Panc1 (cell line): ENCODE measurements at places on chromosomes 16 and 17.

GRCh38 chr17:65900216-65900615, 291.7 kb downstream of the CEP112 start:
- DNase-seq, result no peak

- DNase-seq, result no peak
Measured at GRCh38 chr16:29029168-29029994, 44.5 kb downstream of the LAT start.

DNA sequence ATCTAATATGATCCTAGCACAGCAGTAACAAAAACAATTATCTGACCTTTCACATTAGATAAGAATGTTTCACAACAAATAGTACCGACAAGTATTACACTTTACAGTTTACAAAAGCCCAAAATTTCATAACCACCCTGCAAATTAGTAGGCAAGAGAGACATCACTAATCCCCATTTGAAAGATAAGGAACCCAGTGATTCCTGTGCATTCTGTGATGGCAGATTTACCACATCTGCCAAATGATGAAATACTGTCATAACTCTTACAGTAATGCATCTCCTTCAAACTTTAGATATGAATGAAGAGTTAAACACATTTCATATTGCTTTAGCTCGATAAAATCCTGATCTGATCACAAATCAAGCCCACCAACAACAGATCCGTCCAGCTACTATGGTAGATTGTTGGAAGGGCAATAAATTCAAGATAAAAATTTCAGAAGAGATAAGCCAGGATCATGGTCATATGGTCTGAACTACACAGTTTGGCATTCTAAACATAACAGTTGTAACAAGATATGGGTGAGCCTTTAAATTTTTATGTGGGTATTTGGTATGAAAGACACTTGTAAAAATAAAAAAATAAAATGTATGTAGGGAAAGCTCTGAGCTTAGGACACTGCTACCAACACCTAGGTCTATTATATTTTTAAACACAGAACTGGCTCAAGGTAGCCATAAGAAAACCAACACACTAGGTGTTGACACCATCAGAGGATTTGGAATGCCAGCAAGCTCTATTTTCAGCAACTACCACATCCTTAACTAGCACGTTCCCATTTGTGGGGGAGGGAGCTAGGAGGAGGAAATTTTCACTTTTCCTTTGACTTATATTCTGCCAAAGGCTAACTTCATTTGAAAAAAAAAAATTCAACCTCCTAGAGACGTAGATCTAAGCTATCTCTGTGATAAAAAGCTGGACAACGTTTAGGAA, 9.3 kb downstream of the YWHAE start:
- no peak for DNase-seq

DNA sequence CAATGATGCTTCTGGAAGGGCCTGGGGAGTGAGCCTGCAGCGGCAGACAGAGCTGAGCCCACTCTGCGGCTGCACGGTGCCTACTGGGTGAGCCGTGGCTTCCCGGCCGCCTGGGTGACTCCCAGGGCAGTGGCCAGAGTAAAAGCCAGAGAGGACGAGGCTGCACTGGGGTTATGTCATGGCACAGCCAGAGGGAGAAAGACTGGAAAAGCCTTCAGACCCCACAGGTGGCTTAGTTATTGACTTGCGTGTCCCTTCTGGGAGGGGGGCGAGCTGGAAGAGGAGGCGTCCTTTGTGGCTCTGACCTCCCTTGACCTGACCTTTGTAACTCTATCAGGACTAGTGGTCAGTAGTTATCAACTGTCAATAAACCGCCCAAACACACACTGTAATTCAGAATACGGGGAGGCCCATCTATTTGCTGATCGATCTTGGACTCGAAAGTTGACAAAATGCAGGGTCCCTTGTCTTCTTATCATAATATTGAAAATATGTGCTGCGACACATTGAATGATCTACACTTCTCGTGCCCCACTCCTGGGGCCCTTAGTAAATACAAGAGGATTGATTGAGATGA, 385.9 kb upstream of the ZFHX3 start:
- DNase-seq, result no peak

GRCh38 chr16:578870-579405, 9.2 kb downstream of the PIGQ start:
- DNase-seq, result peak; percentile 30

GRCh38 chr16:77794586-77794985, 6.2 kb downstream of the VAT1L start:
- DNase-seq, result no peak

- DNase-seq, result no peak
Measured at GRCh38 chr17:46009681-46010596, 10.9 kb downstream of the STH start.

- DNase-seq, result no peak
Measured at GRCh38 chr17:16911141-16911937, 60.6 kb downstream of the TNFRSF13B start.

- DNase-seq, result no peak
Measured at GRCh38 chr16:87828071-87828906, 41.0 kb downstream of the SLC7A5 start.

GRCh38 chr17:79733692-79734070, 2.9 kb downstream of the ENPP7 start:
- DNase-seq, result no peak

DNA sequence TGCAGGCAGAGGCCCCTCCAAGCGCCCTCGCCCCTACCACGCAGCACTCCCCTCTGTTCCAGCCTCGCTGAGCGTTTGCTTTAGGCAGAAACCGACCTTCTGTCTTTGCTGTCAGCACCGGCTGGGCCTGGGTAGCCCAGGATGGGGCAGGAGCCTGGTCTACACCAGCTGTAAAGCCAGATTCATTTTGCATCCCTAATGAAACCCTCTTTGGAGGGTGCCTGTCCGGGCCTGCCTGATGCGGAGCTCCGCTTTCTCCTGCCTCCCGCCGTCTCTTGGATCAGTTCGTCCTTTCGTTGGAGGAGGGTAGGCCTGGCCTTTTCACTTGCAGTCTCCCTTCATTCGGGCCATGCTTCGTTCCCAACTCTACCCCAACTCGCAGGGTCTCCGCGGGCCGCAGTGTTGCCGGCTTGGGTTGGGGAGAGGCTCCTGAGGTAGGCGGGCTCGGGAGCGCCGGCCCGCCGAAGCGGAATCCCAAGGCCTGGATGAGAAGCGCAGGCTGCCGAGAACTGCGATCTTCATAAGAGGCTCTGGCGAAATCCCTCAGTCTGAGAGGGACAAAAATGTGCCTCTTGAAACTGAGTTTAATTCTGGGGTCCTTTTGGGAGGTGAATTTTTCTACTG, 4.8 kb upstream of the HOXB8 start:
- no peak for DNase-seq

- DNase-seq, result no peak
Measured at GRCh38 chr17:688100-688989, 26.3 kb downstream of the VPS53 start.

- DNase-seq, result no peak
Measured at GRCh38 chr16:78584213-78584860, 484.9 kb downstream of the WWOX start.

- DNase-seq, result no peak
Measured at GRCh38 chr17:48621410-48622392, 4.5 kb downstream of the HOXB9 start.

GRCh38 chr17:48587276-48588073, 2.6 kb downstream of the HOXB3 start:
- no peak for DNase-seq

DNA sequence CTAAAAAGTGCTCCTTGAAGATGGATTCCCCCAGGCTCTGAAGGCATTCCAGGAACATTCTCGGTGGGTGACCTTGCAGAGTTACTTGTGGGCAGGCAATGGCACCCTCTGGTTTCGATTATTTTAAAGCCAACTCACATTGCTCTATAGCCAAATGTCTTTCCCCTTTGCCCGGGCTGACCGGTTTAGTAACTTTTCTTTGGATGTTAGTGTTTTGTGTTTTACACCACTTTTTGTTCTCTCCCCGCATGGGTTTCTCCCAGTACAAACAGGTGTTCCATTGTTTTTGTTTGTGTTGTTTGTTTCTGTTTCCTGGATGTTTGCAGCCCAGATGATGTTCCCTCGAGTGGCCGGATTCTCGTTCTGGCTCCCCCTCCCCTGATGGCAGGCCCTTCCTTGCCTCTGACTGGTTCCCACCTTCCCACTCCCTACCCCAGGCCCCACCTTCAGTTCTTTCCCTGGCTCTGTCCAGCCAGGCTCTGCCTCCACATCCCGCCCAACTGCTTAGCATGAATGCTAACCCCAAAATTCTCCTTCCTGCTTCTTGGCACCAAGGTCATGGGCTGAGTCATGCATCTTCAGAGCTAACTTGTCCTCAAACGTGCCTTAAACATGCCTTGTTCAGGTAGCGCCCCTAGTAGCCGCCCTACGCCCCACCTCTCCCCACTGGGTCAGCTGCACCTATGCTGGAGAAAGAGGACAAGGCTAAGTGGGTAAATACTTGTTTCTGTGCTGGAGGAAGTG, 40.6 kb downstream of the ELAC2 start:
- DNase-seq, result no peak

DNA sequence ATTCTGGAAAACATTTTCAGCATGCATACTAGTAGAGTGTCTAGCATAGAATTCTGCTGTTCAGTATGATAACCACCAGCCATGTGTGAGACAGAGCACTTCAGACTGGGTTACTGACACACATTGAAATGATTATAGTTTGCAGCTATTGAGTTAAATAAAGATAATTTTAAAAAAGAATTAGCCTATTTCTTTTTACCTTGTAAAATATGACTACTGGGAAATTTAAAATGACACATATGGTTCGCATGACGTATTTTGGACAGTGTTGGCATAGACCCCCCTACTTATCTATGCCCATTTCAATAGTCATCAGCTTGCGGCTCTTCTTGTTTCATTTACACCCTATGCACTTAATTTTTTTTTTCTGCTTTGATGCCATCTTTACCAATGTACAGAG, 4.7 kb upstream of the SDK2 start:
- DNase-seq, result no peak

GRCh38 chr17:82963104-82963950, 116.1 kb upstream of the METRNL start:
- DNase-seq, result no peak

DNA sequence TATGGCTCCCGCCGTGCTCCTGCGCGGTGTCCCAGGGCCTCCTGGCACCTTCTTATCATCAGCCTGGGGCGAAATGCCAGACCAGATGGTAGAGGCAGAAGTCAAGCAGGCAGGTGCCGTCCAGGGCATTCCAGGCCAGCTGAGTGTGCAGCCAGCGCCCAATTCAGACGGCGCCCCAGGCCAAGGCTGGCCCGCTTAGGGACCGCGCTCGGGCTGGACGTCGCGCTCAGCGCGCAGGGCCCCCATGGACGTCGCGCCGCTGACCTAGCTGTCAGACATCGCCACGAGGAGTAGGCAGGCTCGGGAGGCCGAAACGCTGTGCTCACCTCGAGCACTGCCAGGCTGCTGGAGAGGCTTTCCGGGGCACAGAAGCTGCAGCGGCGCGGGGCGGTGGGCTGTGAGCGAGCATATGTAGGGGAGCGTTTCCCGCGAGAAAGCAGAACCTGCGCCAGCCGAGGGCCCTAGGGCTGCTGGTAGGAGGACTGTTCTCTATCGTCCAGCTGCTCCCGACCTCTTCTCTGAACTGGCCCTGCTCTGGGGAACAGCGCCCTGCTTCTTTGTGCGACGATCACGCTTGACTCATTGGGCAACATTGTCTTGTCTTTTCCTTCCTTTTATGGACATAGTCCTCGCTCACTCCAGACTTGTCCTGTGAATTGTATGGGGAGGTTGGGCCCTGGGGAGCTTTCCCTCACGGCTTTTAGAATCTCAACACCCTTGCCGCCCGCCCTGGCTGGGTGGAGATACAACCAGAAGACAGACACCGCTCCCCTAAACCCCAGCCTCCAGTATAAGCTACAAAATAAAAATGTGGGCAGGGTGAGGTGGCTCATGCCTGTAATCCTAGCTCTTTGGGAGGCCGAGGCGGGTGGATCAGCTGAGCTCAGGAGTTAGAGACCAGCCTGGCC, 8.4 kb upstream of the CA4 start:
- no peak for DNase-seq

GRCh38 chr17:48392857-48393256, 37.2 kb downstream of the SKAP1 start:
- DNase-seq, result no peak

- no peak for DNase-seq
Measured at GRCh38 chr16:1982013-1982433, 754 bp upstream of the NOXO1 start.

DNA sequence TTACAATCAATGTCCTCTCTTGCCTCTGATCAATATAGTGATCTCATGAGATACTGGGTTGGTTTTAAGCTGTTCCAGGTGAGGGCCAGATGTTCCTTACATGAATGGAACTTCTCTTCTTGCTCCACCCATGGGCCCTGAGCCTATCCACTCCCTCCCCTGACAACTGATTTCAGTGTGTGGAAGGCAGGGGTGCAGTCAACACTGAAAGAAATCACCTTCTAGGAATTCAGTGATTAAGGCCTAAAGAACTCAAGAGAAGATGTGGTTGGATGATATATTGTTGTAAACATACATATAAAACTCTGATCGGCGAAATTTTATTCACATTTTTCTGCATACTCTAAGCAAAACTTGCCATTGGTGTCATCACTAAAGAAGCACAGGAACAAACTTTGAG, 6.7 kb upstream of the GOSR2 start:
- no peak for DNase-seq

DNA sequence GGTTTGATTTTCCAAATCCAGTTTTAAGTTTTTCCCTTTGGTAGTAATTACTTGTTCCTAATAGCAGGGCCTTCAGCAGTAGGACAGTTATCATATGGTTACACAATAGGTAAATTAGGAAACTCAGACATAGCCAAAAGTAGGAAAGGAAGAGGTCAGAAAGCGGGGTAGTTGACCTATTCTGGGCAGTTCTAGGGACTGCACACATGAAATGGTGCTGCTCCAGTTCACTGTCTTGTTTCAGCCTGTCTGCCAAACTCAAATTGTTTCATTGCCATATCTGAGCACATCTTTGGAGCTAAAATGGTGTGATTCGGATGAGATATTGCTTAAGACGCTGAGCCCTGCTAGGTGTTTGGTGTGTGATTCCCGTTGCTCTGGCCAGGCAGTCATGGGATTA, 56.7 kb downstream of the TANGO6 start:
- DNase-seq, result no peak

- no peak for DNase-seq
Measured at GRCh38 chr17:74288785-74289184, 14.8 kb downstream of the DNAI2 start.

DNA sequence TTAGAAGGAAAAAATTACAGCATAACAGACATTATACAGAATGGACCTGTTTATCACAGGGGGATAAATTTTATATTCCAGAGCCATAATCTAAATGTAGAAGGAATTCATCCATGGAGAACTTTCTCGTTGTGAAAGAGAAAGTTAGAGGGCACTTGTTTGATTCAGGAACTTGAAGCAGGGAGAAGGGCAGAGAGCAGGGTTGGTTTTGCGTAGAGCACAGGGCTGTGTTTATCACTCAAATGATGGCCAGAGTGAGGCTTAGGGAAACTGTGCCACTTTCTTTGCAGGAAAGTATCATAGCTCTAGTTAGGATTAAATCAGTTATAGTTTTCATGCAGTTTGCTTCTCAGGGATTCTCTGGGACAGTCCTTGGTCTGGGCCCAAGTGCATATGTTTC, 29.1 kb upstream of the MED13 start:
- DNase-seq, result no peak
